ENCODE measurements at places on chromosomes 13 and 19.

GRCh38 chr13:110914081-110914330, 863 bp downstream of the ANKRD10 start:
- DNase-seq = no peak

DNA sequence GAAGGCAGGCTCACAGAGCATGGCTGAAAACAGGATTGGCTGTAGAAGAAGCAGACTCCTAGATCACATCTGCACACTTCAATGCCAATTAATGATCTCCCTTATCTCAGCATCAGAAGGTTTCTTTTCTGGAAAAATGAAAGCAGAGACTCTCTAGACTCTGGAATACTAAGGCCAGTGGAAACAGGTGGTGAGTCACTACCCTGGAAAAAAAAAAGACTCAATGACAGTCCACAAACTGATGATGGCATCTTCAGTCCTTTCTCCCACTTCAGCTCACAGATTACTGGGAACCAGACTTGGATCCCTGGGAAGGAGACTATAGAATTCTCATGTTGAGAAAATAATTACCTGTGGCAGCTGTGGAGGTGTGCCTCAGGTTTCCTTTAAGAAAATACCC, 47.5 kb upstream of the MBNL2 start:
- DNase-seq = no peak

DNA sequence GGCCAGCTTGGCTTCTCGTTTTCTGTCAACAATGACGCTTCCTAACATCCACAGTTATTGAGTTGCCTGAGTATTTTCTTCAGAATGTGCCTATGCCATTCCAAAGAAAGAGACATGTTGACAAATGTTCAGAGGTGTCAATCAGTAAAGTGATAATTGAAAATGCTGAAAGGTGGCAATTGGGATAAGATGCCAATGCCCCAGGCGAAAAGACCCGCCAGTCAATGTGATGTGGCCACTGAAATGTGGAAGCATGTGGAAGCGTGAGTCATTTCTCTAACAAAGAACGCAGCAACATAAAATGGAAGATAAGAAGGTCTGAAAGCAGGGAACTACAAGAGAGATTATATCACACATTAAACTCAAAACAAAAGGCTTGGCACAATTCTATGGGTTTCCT, 882.2 kb upstream of the SLC10A2 start:
- DNase-seq = no peak

DNA sequence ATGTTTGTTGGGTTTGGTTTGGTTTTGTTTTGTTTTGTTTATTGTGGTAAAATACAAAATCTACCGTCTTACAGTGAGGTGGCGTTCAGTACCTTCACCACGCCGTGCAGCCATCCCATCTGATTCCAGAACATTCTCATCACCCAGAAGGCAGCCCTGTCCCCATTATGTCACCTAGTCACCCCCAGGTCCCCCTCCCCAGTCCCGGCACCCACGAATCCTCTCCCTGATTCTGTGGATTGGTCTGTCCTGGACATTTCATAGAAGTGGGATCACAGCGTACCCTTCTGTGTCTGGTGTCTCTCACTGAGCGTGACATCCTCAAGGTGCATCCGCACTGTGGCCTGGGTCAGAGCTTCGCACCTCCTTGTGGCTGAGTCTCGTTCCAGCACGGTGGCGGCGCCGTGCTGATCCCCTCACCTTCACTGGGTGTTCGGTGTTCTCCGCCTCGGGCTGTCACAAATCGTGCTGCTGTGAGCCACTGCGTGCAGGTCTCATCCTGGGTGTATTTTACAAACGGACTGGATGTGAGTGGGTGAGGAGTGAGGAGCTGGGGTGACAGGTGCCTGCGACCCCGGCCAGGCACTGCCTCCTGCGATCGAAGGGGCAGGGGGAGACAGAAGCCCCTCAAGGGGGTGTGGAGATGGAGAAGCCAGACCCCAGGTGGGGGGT, 580 bp upstream of the TEKTIP1 start:
- no peak for DNase-seq
